Thoracic aorta (tissue), 2 donors: ENCODE measurements at places on chromosomes 1 and 21.

DNA sequence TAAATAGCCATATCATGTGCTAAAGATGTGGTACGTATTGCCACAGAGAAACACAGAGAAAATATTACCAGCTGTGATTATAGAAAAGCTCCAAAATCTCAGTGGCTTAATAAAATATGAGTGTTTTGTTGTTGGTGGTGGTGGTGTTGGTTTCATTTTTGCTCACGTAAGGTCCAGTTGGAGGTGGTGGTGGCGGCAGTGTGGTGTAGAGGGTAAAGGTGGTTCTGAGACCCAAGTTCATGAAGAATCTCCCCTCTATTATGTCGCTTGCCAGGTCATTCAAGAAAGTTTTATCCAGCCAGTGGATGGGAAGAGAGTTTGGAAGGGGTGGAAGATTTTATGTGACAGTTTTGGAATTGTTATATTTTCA lies 217.6 kb upstream of the SAMSN1 start:
- DNase-seq: no peak

- DNase-seq: no peak
Observed at GRCh38 chr1:46549697-46550681, 1.5 kb downstream of the KNCN start.

DNA sequence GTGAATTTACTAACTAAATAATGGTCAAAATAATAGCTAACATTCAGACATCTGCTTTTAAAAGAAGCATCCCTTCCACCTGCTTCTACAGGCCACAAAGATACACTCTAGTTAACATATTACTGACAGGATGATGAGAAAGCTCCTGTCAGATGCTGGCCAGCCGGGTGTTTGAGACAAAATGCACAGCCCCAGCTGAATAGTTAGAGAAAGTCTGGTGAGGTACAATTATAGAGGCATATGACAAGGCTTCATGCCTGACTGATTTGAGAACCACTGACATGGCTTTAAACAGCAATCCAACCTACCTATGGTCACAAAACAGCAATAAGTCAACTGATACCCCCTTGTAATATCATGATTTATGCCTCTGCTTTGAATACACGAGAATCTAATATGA lies 137.0 kb downstream of the DENND1B start:
- no peak for DNase-seq

DNA sequence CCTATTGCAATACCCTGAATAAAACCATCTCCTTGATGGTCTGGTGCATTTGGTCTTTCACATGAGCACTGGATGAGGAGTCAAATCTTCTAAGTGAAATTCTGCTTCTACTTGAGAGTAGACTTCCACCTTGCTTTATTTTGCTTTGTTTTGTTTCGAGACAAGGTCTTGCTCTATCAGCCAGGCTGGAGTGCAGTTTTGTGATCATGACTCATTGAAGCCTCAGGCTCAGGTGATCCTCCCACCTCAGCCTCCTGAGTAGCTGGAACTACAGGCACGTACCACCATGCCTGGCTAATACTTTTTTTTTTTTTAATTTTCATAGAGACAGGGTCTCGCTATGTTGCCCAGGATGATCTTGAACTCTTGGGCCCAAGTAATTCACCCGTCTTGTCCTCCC lies 65.8 kb upstream of the F3 start:
- no peak for DNase-seq

- DNase-seq: no peak
Observed at GRCh38 chr1:188244681-188245080, 1415.9 kb downstream of the PLA2G4A start.

DNA sequence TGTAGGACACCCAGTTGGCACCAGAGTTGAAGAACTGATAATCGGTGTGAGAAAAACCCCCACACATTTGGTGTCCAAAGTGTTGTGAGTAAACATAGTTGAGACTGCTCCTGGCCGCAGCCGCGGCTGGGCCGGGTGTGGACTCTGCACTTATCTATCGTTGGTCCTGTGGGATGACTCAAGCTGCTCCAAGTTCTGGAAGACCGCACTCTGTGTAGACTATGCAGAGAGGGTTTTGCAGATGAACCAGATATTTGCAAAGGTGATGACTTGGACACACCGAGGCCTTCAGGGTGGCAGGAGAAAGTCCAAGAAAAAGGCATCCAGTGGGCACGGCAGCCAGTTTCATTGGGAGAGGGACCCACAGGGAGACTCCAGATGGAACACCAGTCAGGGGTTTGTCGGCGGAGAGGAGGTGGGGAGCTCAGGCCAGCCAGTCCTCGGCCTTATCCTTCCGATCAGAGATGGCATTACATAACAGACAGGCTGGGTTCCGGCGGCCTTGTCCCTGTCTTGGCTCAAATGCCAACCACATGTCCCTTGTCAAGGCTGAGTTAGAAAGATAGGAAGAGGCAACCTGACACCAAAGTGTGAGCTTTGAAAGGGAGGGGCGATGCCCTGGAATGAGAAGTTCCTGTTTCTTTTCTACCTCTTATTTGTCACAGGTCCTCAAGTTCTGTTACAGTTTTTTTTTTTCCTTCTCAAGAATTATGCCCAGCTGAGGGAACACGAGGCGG lies 21.1 kb downstream of the C2CD2 start:
- no peak for DNase-seq

- DNase-seq: no peak
Observed at GRCh38 chr1:72097851-72098570, 184.3 kb downstream of the NEGR1 start.

GRCh38 chr1:52751589-52752483 lies 25.6 kb downstream of the ZYG11B start:
- DNase-seq: no peak

DNA sequence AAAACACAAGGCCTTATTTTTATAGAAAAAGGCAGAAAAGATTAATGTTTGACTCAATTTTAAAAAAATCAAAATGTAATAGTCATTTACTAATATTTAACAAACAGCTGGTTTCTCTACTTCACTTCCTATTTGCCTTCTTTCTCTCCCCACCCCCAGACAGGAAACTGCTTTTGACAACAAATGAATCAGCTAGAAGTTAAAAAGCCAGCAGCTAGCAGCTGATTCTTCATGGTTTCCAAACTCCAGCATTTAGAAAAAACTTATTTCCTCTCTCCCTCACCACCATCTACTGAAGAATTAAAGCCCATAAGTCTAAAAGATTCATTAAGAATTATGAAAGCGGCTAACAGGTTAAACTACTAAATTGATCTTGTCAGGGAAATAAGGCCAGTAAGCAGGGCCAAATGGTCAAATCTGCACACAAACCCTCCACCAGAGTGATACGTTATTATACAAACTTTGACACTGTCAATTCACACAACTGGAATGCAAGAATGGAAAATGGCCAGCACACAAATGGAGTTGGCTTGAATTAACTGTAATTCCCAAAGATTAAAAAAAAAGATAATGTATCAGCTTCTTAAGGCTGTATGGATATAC lies 4.0 kb downstream of the WDR26 start:
- DNase-seq: no peak

GRCh38 chr1:54465351-54465811 lies 59.2 kb upstream of the SSBP3 start:
- no peak for DNase-seq

DNA sequence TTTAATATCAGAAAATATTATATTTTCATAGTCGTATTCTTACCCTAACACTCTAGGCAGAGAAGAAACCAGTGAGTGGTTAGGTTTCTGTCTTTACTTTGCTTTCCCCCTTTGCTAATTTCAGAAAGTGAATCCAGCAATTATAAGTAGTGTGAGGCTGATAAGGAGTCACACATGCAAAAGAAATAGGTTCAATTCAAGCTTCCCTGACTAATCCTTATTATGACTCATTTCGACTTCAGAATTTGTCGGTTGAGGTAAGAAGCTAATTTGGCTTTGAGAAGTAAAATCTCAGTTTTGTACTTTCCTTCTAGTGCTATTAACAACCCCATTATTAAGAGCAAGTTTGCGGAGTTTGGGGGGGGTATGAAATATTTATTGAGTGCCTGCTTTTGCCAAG lies 22.4 kb downstream of the ESRRG start:
- no peak for DNase-seq

GRCh38 chr1:43879996-43880395 lies 53.6 kb upstream of the ARTN start:
- no peak for DNase-seq

GRCh38 chr1:184748740-184749139 lies 5.9 kb downstream of the EDEM3 start:
- no peak for DNase-seq

DNA sequence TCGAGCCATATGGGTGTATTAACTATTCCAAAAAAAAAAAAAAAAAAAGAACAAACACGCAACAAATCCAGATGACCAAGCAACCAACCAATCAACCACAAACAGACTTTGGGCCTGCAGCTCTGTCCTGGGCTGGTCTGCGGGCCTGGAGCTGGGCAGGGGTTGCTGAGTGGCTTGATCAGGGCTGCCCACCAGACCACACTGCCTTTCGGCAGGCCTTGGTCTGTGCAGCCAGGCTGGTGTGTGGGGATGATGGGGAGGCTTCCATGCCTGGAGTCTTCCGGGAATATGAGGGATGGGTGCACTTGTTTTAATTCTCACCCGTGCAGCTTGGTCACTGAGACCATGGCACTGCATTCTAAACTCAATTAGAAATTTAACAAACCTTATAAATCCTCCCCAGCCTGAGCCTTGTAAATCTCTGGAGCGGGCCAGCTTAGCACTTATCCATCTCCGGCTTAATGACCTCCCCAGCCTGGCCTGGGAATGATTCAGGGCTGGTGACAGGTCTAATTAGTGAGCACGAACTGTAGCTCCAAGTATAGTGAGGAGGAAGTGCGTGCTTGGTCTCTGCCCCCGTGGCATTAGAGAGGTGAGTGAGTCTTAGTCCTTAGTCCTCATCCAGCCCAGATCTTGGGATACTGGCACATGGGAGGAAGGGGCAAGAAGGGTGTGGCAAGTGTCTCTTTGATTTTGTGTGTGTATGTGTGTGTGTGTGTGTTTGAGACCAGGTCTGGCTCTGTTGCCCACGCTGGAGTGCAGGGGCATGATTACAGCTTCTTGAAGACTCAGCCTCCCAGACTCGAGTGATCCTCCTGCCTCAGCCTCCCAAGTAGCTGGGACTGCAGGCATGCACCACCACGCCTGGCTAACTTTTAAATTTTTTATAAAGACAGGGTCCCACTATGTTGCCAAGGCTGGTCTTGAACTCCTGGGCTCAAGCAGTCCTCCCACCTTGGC lies 74.6 kb upstream of the CSF3R start:
- no peak for DNase-seq

DNA sequence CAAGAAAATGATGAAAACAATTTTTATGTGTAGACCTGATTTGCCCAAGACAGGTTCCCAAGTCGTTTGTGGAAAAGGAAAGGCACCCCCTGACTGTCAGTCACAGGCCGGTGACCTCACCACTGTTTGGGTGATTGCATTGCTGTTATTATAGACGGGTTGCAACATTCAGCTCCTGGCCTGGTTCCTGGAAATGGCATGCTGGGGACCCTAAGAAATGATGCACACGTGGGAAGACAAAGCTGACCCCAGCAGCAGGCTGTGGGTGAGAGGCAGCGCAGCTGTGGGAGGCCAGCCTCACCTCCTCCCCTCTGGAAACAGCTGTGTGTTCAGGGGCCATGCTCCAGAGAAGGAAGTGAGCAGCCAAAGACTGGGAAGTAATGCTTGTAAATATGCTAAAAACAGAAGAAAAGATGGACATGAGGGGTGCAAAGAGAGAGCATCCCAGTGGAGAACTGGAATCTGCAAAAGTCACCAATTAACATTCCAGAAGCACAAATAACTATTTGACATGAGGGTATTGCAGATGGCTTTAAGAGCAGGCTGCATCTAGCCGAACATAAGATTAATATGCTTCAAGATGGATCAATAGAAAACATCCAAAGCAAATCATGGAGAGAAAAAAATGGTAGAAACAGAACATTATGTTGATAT lies 23.4 kb upstream of the ABCG1 start:
- DNase-seq: no peak

- DNase-seq: no peak
Observed at GRCh38 chr1:219563568-219563967, 49.3 kb downstream of the ZC3H11B start.

DNA sequence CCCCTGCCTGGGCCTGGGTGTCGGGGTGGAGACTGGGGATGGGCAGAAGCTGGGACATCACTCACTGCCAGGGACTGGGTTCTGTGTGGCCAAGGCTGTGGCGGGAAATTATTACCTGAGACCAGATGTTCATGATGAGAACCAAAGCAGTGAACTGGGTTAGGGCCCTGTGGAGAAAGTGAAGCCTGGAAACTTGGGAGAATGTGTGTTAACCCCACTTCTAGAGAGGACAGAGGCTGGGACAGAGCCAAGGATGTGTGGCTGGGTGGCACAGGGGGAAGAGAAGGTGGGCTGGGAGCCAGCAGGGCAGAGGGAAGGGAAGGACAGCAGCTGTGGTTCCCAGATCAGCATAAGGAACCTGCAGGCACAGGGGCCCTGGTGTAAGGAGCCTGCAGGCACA lies 31.3 kb downstream of the CNIH3 start:
- DNase-seq: no peak

DNA sequence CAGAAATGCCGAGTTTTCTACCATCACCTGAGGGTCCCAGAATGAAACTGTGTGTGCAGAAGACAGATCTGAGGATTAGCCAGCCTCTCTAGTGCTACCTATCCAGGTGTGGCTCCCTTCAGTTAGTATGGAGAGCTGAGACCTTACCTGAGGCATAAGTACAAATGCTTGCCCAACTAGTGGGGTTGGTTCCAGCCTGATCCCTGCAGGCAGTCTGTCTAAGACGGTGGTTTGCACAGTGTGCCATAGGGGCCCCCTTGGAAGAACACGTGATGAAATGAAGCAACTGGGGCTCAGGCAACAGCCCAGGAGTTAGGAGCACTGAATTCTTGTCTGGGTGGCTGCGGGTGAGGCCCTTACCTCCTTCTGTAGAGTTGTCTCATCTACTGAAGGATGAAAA lies 15.6 kb downstream of the S100A7A start:
- DNase-seq: no peak
